Activated CD8-positive, alpha-beta memory T cell treated with anti-CD3 and anti-CD28 coated beads, Interleukin-2, amount 50 U/mL, for 4 hours (primary cell): ENCODE measurements at places on chromosomes 7 and 10.

GRCh38 chr10:33335551-33335800, 1.0 kb upstream of the NRP1 start:
- DNase-seq, result no peak

DNA sequence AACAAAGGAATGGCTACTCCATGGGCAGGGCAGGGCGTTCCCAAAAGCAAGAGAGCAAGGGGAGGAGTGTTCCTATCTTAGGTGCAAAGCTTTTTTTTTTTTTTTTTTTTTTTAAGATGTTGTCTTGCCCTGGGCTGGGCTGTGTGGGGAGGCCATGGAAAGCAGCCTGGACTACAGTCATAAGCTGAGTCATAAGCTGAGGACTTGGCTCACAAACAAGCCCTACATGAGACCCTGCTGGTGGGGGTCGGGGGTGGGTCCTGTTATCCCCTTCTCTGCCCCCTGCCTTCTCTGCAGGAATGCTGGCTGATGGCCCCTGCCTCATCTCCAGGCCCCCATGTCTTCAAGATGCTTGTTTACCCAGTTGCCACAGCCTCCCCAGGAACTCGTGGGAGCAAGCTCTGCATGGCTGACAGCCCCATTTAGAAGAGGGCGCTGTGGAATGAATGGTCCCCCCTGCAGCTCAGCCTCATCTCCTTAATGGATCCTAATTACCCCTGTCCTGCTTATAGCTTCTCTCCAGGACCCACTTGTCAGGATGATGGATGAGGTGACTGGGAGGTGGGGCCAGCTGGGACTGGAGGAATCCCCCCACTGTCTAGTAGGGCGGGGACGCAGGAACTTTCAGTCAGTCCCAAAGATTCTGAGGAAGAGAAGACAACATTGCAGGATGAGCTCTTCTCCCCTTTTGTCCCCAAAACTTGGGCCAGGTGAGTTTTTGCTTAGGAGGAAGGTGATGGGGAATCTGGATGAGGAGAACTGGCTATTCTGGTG, 340.8 kb upstream of the PODXL start:
- no peak for DNase-seq

GRCh38 chr7:82481499-82482097, 38.0 kb upstream of the CACNA2D1 start:
- DNase-seq, result no peak

GRCh38 chr7:139936760-139937310, 107.8 kb downstream of the TBXAS1 start:
- no peak for DNase-seq

GRCh38 chr10:8407501-8408021, 353.1 kb downstream of the GATA3 start:
- no peak for DNase-seq

GRCh38 chr10:133180192-133180964, 20.4 kb downstream of the KNDC1 start:
- DNase-seq, result no peak

DNA sequence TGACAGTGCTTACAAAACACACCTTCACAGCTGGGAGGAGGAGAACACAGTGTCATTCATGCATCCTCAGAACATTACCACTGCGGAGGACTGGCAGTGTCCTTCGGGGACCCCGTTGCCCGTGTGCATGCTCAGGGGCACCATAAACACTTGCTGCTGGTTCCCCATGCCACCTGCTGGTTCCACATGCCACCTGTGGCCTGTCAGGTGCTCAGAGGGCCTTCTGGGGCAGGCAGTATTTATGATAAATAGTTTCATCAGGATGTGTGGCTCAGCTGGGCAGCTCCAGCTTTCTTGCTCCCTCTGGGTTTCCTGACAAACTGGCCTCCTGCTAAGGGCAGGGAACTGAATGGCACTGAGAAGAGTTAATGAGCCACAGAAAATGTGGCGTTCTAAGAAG, 32.1 kb downstream of the CELF2 start:
- DNase-seq, result no peak

DNA sequence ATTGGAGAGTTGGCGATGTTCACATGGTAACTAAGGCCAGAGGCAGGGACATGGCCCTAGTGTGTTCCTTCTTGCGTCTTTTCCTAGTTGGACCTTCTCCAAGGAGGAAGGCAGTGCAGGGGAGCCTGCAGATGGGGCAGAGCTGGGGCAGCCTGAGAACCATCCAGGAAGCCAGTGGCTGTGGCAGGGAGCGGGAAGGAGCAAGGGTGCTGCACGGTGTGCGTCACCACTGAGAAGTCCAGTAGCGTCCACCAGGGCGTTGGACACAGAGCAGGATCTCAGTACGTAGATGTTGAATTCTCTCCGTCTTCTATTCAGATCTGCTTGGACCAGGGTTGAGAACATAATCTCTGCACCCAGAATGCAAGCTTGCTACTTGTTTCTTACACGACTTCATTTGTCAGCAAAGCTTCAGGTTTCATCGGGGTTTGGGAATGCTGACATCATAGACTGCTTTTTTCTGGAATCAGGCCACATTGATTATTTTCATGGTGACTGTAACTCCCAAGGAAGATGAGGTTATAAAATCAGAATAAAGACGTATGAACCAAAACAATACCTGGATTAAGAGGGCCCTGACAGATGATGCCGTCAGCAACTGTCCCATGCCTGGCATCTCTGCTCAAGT, 130.3 kb downstream of the HECW1 start:
- DNase-seq, result no peak

- DNase-seq, result no peak
Observed at GRCh38 chr10:112533916-112534315, 86.9 kb downstream of the VTI1A start.

- no peak for DNase-seq
Observed at GRCh38 chr10:91587710-91588638, 44.9 kb downstream of the PPP1R3C start.
